ENCODE measurements at places on chromosomes 6 and 20.

- DNase-seq: no peak
Observed at GRCh38 chr6:16873698-16874097, 112.4 kb upstream of the ATXN1 start.

DNA sequence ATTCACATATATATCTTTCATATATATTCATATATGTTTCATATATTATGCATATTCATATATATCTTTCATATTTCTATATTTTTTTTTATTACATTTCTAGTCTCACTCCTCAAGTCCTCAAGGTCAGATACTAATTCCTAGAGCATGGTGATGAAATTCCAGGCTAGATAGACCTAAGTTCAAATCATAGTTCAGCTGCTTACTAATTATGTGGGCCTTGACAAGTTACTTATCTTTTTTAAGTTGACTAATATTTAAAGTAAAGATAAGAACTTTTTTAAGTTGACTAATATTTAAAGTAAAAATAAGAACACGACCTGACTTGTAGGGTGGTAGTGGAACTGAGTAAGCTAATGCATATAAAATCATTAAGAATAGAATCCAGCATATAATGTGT, 495.6 kb upstream of the MAN1A1 start:
- no peak for DNase-seq

DNA sequence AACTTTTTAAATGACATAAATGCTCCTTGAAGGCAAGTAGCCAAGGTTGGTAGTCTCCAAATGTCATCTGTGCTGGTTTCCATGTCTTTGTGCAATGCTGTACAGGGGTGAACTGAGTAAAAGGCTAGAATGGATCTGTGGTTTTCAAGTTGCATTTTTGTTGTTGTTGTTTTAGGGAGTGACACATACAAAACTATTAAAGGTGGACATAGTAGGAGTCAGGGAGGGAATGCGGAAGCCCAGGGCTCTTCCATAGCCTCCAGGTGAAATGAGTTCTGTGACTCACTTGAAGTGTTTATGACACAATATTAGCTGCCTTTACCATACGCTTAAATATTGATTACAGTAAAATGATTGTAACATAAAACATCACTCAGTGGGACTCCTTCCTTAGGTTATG, 22.5 kb upstream of the QKI start:
- no peak for DNase-seq

DNA sequence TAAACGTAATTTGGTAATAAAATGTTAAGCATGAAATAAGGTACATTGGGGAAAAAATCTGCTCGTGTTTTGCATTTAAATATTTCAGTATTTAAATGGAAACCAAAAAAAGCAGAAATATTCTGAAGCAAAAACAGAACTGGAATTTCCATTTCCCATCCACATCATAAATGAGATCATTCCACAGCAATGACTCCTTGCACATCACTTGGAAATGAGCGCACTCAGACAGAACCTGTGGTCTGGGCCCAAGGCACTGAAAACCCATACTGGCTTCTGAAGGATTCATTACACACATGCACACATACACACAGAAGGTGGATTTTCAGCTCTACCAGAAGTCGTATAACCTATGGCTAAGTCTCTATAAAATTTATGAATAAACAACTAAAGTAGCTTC, 174.8 kb downstream of the IBTK start:
- peak; percentile 82 for DNase-seq

DNA sequence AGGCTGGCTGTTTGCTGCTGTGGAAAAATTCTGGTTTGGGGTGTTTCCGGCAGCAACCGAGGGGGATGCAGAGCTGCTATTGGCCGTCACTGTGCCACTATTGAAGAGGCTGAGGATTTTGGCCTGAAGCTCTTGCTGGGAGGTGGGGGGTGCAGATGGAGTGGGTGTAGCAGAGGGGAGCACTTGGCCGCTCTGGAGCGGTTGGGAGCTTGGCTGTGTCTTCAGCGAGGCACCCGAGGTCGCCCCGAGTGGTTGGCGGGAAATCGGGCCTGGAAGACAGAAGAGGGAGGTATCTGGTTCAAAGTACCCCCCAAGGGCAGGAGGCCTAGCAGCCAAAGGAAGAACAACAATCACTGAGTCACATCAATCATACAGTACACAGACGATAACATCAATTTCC, 27.1 kb downstream of the NCOA5 start:
- no peak for DNase-seq

GRCh38 chr6:25137916-25138232, 141.3 kb upstream of the CARMIL1 start:
- DNase-seq: no peak

- DNase-seq: no peak
Observed at GRCh38 chr6:156980515-156980914, 203.3 kb downstream of the ARID1B start.

DNA sequence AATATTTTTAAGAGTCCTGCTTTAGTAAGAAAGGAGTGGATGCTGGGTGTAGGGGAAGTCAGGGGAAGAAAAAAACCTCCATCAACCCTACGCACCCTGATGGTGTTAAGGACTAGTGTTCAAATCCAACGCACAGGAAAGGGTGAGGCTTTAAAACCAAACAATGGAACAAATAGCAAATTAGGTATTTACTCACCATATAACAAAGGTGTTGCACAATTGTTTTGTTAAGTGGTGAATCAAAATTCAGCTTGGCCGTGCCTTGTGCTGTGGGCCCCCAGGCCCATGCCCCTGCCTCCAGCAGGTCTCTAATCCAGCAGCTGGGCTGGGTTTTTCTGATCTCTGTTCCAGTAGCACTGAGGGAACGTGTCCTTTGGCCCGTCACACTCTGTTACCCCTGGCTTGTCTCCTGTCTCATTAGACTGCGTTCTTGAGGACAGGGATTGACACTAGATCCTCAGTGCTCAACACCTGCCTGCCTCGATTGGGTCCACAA, 11.8 kb downstream of the FAM83D start:
- no peak for DNase-seq

- no peak for DNase-seq
Observed at GRCh38 chr6:120214088-120214499, 864.5 kb upstream of the MAN1A1 start.

GRCh38 chr6:160934157-160934556, 57.4 kb upstream of the MAP3K4 start:
- DNase-seq: no peak

DNA sequence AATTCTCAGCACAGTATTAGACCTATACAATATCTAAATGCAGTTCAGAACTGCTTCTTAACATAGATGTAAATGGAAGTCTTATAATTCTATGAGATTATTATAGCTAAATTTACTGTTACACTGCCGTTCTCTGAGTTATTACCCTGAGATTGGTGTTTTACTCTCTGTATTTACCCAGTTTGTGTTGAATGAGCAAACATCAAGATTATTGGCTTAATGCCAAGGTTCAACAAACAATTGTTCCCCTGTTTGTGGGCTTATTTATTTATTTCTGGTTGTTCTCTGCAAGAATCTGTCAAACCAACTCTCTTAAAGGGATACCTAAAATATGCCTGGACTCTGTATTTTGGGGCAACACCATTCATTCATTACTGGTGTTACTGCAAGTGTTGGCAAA, 5.2 kb upstream of the STMND1 start:
- no peak for DNase-seq

GRCh38 chr6:160940197-160940596, 51.4 kb upstream of the MAP3K4 start:
- no peak for DNase-seq

GRCh38 chr20:48614593-48615274, 213.1 kb downstream of the PREX1 start:
- DNase-seq: no peak

DNA sequence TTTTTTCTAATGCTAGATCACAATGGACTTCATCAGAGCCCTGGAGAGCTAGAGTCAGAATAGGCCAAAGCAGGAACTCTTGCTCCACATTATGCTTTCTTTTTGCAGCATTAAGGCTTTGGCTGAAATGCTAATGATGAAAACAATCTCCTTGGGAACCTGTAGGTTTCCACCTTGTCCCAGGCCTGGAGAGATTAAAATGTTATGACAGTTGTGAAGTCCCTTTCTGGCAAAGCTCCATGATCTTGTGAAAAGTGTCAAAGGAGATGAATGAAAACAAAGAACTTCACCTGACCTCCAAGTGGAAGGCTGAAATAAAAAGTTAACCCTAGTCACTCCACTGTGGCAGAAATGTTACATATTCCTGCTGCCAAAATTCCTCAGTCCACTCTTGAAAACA, 64.0 kb upstream of the LRRC1 start:
- DNase-seq: no peak

- no peak for DNase-seq
Observed at GRCh38 chr6:40717411-40718057, 130.4 kb upstream of the LRFN2 start.

- no peak for DNase-seq
Observed at GRCh38 chr6:141282263-141282662, 850.5 kb upstream of the GJE1 start.

DNA sequence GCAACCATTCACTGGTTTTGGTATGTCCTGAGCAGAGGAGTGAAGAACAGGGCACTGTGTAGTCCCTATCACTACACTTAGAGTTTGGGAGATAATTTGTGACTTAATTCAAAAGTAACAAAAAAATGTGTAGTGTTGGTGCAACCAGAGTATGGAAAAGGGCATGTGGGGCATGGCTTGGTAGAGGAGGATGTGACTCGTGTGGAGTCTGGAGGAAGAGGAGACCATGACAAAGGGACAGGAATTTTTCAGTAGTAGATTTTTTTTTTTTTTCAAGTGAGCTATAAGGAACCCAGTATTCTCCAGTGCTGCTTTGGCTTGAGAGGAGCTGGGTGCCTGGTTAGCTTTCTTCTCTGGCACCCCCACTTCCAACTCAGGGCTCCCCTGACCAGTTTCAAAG, 5.1 kb downstream of the MTRES1 start:
- no peak for DNase-seq

DNA sequence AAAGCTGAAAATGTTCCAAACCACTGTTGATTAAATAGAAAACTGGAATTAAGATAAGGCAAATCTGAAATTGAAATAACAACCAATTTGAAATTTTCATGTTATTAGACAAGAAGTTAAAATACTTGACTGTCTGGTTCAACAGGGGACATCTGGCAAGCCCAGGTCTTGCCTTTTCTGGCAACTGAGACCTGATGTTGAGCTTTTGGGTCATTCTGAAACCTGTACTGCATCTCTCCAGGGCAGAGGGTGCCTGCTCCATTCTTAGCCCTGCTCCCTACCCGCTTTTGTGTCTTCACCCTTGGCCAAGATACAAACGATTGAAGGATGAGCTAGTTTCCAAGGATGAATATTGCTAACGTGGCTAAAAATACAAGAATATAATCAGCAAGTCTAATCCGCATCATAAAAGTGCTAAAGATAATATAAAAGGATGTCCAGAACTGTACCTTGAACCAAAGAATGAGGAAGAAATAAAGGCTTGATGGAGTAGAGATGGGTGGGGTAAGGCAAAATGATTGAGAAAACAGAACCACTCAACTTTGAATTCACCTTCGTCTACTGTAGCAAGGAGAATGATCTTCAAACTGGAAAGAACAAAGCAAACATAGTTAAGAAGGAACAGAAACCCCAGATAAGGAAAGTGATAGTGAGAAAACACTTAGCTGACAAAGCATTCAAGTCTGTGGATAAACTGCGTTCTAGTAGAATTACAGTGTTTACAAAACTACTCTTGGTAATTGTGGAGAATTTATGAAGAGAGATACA, 109.8 kb upstream of the MAN1A1 start:
- DNase-seq: no peak

DNA sequence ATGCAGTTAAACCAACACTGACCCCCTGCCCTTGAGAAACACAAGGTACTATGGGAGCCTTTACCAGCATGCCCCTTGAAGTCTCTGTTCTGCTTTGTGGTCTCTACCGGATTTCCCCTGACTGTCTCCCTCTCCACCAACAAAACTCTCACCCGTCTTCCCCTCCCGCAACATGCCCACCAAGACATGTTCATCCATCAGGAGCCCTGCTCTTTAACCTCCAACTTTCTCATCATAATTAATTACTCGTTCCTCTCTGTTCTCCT, 1.1 kb downstream of the ZNF165 start:
- no peak for DNase-seq

- no peak for DNase-seq
Observed at GRCh38 chr6:111201764-111202163, 114.5 kb downstream of the SLC16A10 start.

- DNase-seq: no peak
Observed at GRCh38 chr20:52290569-52290968, 99.0 kb upstream of the ZFP64 start.

GRCh38 chr6:112181130-112181529, 73.2 kb downstream of the LAMA4 start:
- no peak for DNase-seq

DNA sequence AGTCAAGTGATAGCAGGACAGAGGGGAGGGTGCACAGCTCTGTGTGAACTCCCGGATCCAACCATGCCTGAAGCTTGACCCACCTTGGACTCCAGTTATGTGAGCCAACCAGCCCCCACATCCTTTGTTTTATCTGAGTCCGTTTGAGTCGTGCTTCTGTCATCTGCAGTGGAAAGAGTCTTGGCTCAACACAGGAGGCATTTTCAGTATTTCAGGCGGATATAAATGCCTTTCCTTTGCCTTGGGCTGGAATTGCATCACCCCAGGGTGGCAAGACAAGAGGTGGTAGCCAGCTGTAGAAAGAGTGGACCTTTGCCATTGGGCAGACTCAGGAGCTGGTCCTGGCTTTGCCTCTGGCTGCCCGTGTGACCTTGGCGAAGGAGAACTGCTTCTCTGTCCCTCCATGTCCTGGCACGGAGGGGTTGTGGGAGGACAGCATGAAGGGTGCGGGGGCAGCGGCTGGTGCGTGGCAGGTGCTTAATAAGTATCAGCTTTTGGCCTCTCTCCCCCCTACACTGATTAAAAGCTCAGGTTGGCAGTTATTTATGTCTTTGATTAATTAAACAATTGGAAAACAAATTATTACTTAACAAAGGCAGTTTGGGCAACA, 42.6 kb upstream of the APCDD1L start:
- no peak for DNase-seq

- peak; percentile 10 for DNase-seq
Observed at GRCh38 chr6:11161031-11161956, 49.8 kb upstream of the ERVFRD-1 start.

- DNase-seq: no peak
Observed at GRCh38 chr20:38127920-38128528, 37.0 kb downstream of the TGM2 start.

DNA sequence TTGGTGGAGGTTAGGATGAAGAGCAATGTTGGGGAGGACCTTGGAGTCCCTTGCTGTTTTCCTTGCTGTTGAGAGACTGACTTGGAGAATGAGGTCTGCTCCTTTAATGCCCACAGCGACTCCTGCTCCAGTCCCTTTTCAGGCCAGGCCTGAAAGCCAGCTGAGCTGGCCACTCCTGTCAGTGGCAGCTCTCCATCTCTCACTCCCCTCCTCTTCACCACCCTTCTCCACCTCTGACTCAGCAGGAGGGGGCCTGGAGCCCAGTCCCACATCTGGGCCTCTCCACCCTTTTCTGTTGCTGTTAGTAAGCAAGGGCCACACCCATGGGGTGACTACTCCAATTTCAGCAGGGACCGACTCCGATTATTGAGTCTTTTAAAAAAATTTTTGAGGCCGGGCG, 2.2 kb downstream of the SNX21 start:
- DNase-seq: no peak

GRCh38 chr6:142819603-142820337, 125.2 kb downstream of the HIVEP2 start:
- DNase-seq: no peak

Data from brain microvascular endothelial cell (primary cell).